ENCODE measurements at places on chromosomes 11 and 22. TPM values are rescaled to one million over a fixed set of nuclear protein-coding genes. Genes with fewer than 3 reads are reported as not detected.

DNA sequence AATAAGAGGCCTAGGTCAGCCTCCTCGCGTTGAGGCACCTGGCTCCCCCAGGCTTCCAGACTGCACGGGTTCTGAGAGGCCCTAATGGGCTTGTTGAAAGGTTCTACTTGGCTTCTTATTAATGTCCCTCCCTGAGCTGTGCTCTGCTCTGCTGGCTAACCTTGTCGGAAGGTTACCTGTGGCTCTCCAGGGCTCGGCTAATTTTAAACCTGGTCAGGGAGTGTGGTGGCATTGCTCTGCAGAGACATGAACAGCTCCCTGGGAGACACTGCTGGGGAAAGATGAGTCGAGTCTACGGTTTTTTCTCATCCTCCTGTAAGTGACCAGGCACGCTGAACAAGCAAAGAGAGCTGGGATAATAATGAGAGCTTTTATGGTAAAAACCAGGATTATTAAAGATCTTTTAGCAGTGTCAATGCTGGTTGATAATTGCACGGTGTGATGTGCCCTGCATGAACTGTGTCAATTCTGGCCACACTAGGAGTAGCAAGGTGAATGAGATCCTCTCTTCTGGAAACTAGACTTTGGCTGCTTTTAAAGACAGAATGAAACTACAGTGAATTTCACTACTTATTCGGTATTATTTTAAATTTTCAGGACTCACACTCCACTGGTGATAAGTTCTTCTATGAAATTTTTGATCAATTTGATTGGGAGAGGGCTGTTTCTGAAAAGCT is 70.7 kb downstream of the TEAD1 start:
- no peaks in the 10 kb centered on the region for H3K36me3 ChIP-seq
- H3K27ac ChIP-seq = no peak overlapping the region
- DNase-seq = no peak
- peaks cover 13% of the 10 kb centered on the region for H3K27me3 ChIP-seq
- H3K4me3 ChIP-seq = no peak overlapping the region

- H3K36me3 ChIP-seq = peaks cover 15% of the 10 kb centered on the region
- DNase-seq = peak; percentile 55
- no peaks in the 10 kb centered on the region for H3K27me3 ChIP-seq
- H3K27ac ChIP-seq = no peak overlapping the region
- H3K4me1 ChIP-seq = peaks cover 6% of the 10 kb centered on the region
These were observed 17.5 kb downstream of the RELT start for GRCh38 chr11:73393479-73394415.

- H3K4me1 ChIP-seq = peaks cover 14% of the 10 kb centered on the region
- H3K36me3 ChIP-seq = peaks cover 2% of the 10 kb centered on the region
- peak within 1 kb of the TSS; percentile 35 for H3K27ac ChIP-seq
- H3K27me3 ChIP-seq = peaks cover 33% of the 10 kb centered on the region
- H3K4me3 ChIP-seq = peak within 1 kb of the TSS; percentile 87
These were observed at the start of gene ZFTA for GRCh38 chr11:63768237-63769041. Gene ZFTA (minus strand): TSS chr11:63768775. CDS start chr11:63768622, 153 bp downstream.

- peaks cover 31% of the 10 kb centered on the region for H3K36me3 ChIP-seq
- peak overlapping the region; percentile 100 for H3K4me3 ChIP-seq
- H3K4me1 ChIP-seq = peaks cover 53% of the 10 kb centered on the region
- no peaks in the 10 kb centered on the region for H3K27me3 ChIP-seq
- peak overlapping the region; percentile 99 for H3K27ac ChIP-seq
- DNase-seq = peak; percentile 49
These were observed 1.3 kb downstream of the MYH9 start for GRCh38 chr22:36386351-36386899.

DNA sequence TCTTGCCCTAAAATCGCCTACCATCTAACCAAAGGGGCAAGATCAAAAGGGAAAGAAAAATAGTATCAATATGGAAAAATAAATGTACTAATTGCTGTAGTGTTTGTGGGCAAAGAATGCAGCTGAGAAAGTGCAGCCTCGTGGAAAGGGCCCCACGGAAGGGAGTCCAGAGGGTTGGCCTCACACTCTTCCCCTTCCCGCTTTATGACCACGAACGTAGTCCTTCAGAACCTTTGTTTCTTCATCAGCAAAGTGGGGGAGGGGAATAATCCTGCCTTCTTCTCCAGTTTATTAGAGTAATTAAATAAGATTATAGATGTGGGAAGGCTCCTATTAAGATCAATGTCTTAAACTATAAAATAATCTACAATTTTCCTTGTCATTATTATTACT is 41.0 kb downstream of the FLI1 start:
- no peak for DNase-seq
- peak overlapping the region; percentile 71 for H3K27ac ChIP-seq
- H3K4me3 ChIP-seq = peak overlapping the region; percentile 65
- H3K4me1 ChIP-seq = peaks cover 97% of the 10 kb centered on the region

DNA sequence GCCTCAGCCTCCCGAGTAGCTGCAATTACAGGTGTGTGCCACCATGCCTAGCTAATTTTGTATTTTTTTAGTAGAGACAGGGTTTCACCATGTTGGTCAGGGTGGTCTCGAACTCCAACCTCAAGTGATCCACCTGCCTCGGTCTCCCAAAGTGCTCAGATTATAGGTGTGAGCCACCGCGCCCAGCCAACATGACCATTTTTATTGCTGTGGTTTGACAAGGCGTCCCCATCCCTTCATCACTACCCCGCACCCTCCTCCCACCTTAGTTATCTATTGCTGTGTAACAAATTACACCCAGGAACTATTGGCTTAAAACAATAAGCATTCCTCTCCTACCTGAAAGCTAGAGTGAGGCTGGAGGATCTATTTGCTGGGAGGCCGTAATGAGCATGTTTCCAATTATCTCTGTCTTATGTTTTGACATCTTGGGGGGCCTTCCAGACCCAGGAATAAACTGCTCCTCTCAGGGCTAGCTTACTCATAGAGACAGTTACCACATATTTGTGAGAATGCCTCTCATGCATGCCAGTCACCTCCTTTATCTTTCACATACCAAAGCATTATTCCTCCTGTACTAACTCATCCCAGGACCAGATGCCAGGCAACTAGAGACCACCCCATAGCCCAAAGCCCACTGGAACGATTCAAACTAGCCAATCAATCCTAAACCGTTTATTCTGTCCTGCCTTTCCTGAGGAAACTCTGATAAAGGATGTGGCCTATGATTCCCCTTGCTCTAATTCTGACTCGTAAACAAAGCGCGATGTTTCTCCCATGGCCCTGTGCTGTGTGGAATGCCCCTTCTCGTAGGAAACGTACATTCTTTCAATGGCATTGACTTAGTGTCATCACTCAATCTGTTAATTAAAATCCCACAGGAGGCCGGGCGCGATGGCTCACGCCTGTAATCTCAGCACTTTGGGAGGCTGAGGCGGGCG is 19.4 kb downstream of the SNU13 start:
- H3K36me3 ChIP-seq = peaks cover 21% of the 10 kb centered on the region
- H3K4me3 ChIP-seq = no peak overlapping the region
- DNase-seq = no peak
- no peak overlapping the region for H3K27ac ChIP-seq

GRCh38 chr11:134047586-134047999 is 21.3 kb upstream of the JAM3 start:
- H3K4me3 ChIP-seq = no peak overlapping the region
- peaks cover 18% of the 10 kb centered on the region for H3K27me3 ChIP-seq

TMA7B gene
- total RNA-seq = 1.3 TPM

- H3K4me3 ChIP-seq = no peak overlapping the region
- H3K4me1 ChIP-seq = peaks cover 5% of the 10 kb centered on the region
- DNase-seq = no peak
- H3K36me3 ChIP-seq = no peaks in the 10 kb centered on the region
These were observed 241.7 kb downstream of the MIAT start for GRCh38 chr22:26898946-26899605.

FADS1 gene
- 92.3 TPM for total RNA-seq

MFNG gene
- total RNA-seq = 214 TPM

DNA sequence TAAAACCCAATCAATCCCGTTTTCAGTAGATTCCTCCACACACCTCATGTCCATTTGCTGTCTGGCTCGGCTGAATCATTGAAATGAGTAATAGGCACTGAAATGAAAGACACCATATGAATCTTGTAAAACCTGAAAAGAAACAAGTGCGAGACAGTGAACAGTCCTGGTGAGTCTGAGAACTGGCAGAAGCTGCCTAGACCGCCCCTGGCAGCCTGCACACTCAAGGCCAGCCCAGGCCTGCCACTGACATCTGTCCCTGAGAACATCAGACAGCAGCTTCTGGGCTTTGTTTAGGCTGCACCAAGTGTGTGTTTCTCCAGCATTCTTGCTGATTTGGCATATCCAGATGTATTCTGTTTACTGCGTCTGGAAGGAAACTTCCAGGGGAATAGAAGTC is 44.8 kb downstream of the ENDOD1 start:
- no peak for DNase-seq
- peaks cover 15% of the 10 kb centered on the region for H3K36me3 ChIP-seq
- peaks cover 15% of the 10 kb centered on the region for H3K4me1 ChIP-seq
- no peak overlapping the region for H3K27ac ChIP-seq
- no peak overlapping the region for H3K4me3 ChIP-seq
- H3K27me3 ChIP-seq = no peaks in the 10 kb centered on the region

- no peak overlapping the region for H3K27ac ChIP-seq
- no peak for DNase-seq
- H3K27me3 ChIP-seq = peaks cover 7% of the 10 kb centered on the region
- no peaks in the 10 kb centered on the region for H3K4me1 ChIP-seq
- no peak overlapping the region for H3K4me3 ChIP-seq
- no peaks in the 10 kb centered on the region for H3K36me3 ChIP-seq
These were observed 171.2 kb downstream of the CTTN start for GRCh38 chr11:70569618-70569890.

- H3K4me3 ChIP-seq = no peak overlapping the region
- DNase-seq = no peak
- H3K4me1 ChIP-seq = peaks cover 34% of the 10 kb centered on the region
- no peaks in the 10 kb centered on the region for H3K27me3 ChIP-seq
These were observed 22.5 kb downstream of the CD5 start for GRCh38 chr11:61124574-61125309.

GRCh38 chr11:79371152-79371551 is 69.7 kb downstream of the TENM4 start:
- no peak overlapping the region for H3K4me3 ChIP-seq
- no peaks in the 10 kb centered on the region for H3K36me3 ChIP-seq
- no peaks in the 10 kb centered on the region for H3K4me1 ChIP-seq
- no peak for DNase-seq
- H3K27me3 ChIP-seq = no peaks in the 10 kb centered on the region

DNA sequence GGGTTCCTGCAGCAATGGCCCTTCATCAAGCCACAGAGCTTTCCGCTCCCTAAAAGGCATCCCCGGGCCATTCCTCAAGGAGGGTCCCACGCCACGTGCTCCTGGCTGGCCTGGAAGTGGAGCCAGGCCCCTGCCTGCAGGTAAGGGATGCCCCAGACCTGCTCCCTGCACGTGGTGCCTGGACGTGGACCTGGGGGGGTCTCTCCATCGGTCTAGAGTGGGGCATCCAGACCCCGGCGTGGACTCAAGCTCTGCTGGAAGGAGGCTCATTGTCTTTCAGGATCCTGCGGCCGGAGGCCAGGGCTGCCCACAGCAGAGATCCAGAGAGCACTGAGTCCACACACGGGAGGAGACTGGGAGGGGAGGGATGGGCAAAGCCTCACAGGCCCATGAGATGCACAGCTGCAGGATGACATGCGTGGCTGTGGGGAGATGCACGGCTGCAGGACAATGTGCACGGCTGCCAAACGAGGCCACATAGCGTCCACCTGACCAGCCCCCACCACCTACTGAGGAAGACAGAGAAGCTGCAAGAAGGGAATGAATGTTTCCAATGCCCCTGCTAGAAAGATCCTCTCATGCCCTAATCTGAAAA is 236.7 kb downstream of the BRD1 start:
- H3K27me3 ChIP-seq = no peaks in the 10 kb centered on the region
- H3K4me3 ChIP-seq = no peak overlapping the region
- H3K36me3 ChIP-seq = peaks cover 2% of the 10 kb centered on the region

DNA sequence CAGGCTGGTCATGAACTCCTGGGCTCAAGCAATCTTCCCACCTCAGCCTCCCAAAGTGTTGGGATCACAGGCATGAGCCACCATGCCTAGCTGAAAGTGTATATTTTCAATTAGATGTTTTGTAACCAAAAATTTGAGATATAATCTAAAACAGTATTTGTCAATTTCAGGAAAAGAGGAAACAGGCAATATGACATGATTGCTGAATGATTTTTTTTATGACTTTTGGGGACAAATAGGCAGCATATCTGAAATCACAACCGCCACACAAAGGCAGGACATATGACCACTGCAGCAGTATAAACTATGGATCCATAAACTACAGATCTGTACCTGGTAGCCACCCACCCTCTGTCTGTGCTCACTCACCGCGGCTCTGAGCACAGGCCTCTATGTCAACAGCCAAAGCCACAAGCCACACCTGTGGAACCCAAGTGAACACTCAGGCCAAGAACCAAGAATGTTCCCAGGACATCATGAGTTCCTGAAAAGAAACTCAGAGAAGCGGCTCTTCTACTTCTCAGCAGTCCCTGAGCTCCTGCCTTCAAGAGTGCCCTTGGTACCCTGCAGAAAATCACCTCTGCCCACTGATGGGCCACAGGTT is 22.5 kb downstream of the PISD start:
- peaks cover 9% of the 10 kb centered on the region for H3K36me3 ChIP-seq
- H3K4me3 ChIP-seq = no peak overlapping the region
- H3K27me3 ChIP-seq = no peaks in the 10 kb centered on the region
- H3K4me1 ChIP-seq = peaks cover 37% of the 10 kb centered on the region
- H3K27ac ChIP-seq = no peak overlapping the region

GRCh38 chr22:42688241-42689211 is 32.1 kb downstream of the A4GALT start:
- H3K27me3 ChIP-seq = no peaks in the 10 kb centered on the region
- no peak overlapping the region for H3K27ac ChIP-seq
- no peaks in the 10 kb centered on the region for H3K4me1 ChIP-seq
- no peak overlapping the region for H3K4me3 ChIP-seq
- no peaks in the 10 kb centered on the region for H3K36me3 ChIP-seq
- DNase-seq = no peak

DNA sequence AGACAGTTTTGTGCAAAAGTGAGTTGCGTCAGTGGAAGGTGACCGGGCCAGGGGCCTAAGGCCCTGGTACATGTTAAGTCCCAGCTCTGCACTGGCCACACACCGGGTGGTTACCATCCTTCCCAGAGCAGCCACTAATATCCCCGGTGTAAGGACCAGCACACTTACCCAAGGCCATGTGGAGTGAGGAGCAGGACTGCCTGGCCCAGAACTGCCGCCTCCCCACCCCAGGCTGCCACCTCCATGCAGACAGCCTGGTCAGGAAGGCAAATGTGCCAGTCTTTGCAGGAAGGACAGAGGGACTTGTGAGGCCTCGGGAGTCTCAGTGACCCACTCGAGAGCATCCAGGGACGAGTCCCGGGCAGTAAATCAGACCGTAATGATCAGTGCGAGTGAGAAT is 102.9 kb downstream of the MORC2 start:
- no peak for DNase-seq
- H3K27me3 ChIP-seq = no peaks in the 10 kb centered on the region
- H3K4me3 ChIP-seq = no peak overlapping the region
- H3K4me1 ChIP-seq = no peaks in the 10 kb centered on the region
- H3K36me3 ChIP-seq = no peaks in the 10 kb centered on the region

DNA sequence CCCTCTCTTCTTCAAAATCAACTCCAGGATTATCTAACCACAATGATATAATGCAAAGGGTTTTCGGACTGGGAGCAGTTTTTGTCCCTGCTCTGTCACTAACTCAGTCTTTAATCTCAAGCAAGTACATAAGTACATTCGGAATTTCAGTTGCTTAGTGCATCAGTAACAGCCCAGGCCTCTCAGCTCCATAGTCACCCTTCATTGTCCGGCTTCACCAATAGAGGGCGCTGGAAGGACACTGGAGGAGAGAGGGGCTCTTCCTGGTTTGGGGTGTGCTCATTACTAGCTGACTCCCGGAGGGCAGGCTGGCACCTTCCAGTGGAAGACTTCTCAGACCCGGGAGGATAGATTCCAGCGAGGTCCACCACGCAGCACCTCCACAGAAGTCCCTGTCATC is 90.4 kb upstream of the PDGFD start:
- no peak overlapping the region for H3K27ac ChIP-seq
- H3K36me3 ChIP-seq = no peaks in the 10 kb centered on the region
- H3K4me3 ChIP-seq = no peak overlapping the region
- DNase-seq = peak; percentile 0

Measured in activated T-helper 1 cell treated with anti-CD3 and anti-CD28 coated beads, Interleukin-12 subunit alpha, Interleukin-12 subunit beta, Interleukin-2, Interleukin-4 antibody, amounts not matched to agents 30 ng/mL and 10 ng/mL and 1 ng/mL, durations not matched to agents 14 hours and 24 hours and 36 hours (primary cell).